GM04503 (cell line): ENCODE measurements at places on chromosomes 3 and 15.

DNA sequence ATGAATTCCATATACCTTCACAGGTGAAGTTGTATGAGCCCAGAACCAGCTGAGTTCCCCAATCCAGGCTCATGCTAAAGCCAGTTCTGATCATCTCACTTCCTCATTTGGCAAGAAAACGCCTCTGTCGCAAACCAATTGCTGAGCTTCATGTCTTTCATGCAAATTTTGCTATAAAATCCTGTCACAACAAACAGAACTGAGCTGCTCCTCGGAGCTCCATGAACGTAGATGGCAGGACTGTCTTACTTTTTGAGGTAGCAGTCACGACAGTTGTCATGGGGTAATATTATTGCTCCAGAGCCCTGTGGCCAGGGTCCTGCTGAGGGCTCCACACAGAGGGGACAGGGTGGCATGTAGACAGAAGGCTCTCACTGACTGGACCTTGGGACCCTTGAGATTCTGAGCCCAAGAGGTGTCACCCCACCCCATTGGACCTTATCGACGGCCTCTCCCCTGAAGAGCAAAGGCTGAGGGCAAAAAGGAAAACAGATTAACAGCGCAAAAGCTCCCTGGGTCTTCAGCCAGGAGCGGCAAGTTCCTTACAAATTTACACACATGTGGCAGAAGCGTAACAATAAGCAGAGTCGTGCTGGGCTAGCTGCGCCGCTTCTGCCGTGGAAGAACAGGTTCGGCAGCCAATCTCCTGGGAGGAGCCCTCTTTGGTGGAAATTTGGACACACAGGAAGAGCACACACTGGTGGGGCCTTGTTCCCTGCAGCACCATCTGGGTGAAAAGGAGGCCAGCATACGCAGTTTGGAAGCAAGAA, 249.2 kb downstream of the OPA1 start:
- DNase-seq, result no peak

- no peak for DNase-seq
These were observed 28.1 kb downstream of the CCNL1 start for GRCh38 chr3:157131861-157132260.

GRCh38 chr3:195094191-195094921, 176.6 kb downstream of the XXYLT1 start:
- DNase-seq, result no peak

DNA sequence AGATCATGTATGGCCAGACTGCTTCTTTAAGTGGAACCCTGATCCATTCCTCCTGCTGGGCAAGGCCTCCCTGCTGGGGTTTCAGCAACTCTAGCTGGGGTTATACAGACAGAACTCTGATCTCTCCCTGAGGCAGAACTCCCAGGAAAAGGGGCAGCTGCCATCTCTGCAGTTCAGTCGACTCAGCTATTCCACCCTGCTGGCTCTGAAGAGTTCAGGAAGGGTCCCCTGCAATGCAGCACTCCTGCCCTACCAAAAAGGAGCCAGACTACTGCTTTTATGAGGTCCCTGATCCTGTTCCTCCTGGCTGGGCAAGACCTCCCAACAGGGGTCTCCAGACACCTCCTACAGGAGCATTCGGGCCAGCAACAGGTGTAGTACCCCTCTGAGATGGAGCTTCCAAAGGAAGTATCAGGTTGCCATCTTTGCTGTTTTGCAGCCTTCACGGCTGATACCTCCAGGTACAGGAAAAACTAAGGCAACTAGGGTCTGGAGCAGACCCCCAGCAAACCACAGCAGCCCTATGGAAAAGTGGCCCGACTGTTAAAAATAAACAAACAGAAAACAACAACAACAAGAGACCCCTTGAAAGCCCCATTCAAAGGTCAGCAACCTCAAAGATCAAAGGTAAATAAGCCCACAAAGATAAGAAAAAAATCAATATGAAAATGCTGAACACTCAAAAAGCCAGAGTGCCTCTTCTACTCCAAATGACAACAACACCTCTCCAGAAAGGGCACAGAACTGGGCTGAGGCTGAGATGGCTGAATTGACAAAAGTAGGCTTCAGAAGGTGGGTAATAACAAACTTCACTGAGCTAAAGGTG, 14.2 kb upstream of the CP start:
- no peak for DNase-seq

DNA sequence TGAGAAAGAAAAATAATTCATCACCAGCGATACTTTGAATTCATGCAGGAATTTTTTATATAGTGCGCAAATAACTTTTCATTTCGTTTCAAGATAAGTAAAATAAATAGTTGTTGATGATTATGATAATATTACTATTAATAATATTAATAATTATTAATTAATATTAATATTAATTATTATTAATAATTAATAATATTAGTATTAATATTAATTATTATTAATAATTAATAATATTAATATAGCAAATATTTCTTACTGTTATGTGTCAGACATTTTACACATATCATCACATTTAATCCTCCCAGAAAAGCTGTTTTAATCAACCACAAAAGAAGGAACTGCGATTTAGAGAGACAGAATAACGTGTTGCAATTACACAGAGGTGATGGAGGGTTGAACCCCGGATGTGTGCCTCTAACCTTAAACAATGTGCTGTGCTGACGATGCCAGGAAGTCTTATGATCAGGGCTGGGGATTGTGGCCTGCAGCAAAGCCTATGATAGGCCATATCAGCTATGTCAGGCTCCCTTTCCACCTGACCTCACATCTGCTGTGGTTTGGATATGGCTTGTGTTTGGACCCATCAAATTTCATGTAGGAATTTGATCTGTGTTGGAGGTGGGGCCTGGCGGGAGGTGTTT, 263.5 kb upstream of the NR2F2 start:
- DNase-seq, result no peak

DNA sequence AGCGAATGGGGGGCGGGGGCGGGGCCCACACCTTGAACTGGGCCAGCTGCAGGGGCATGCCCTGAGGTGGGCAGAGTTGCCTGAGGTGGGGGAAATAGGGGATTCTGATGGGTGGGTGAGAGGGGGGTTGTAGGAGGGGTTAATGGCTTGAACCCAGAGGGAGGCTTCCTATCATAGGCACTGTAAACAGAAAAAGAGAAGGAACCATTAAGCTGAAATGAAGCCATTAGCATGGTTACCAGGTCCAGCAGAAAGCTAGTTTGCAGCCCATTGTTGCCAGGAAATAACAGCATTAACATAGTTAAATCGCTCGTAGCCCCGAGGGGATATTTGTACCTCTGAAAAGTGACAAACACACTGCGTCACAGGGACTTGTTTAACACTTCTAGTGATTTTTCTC, 29.0 kb downstream of the ETV5 start:
- no peak for DNase-seq

DNA sequence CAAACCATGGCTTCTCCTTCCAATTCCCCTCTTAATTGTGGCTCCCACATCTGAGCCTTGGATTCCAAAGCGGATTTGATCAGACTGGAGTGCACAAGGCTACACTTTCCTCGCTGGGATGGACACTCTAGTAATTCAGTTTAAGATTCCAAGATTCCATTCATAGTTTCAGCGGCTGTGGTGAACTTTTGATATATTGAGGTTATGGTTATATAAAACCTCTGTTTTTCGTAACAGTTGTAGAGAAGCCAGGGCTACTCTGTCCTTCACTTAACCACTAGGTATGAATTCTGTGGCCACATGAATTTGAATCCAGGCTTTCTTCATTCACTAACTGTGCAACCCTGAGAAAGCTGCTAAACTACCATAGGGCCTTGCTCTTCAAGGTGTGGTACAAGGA, 67.9 kb upstream of the KY start:
- peak; percentile 59 for DNase-seq

DNA sequence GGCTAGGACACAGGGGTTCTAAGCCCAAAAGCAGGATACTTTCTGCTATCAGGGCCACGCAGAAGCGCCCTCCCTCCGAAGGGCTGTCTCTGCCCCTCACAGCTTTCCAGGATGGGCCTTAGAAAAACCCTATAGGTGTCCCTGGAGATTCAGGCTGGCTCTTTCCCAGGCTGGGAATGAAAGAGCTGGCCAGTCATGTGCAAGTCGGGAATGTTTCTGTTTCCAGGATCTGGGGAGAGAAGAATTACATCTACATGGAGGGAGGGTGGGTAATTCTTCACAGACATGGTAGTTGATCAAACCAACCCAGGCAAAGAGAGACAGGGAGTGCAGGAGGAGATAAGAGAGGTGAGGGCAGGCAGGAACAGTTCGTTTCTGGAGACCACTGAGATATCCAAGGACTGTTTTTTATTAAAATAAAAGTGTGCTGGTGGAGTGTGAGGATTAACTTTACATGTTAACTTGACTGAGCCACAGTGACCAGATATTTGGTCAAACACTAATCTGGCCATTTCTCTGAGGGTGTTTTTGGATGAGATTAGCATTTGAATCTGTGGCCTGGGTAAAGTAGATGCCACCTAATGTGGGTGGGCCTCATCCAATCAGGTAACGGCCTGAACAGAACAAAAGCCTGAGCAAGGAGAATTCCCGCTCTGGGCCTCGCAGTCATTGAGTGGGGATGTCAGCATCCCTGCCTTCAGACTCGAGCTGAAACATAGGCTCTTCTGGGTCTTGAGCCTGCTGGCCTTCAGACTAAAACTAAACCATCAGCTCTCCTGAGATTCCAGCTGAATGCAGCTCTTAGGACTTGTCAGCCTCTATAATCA, 15.3 kb downstream of the NUP210 start:
- no peak for DNase-seq

DNA sequence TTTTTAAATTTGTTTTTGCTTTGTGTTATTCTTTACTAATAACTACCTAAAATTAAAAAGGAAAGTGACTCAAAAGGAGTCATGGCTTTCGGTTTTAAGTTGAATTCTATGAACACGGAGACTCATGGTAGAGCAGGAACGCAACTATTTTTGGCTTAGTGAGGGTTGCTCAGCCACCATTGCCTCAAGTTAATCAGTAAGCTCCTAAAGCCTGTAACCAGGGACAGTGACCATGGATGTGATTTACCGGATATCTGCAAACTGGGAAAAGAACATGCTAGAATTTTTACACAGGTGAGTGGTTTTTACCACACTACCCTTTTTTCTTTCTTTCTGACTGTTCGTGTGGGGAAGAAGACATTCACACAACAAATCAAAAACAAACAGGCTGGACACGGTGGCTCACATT, 11.8 kb downstream of the SLC12A8 start:
- DNase-seq, result no peak

GRCh38 chr15:81255958-81256320, 59.3 kb downstream of the IL16 start:
- no peak for DNase-seq

GRCh38 chr3:68912376-68912775, 20.0 kb downstream of the TAFA4 start:
- no peak for DNase-seq

DNA sequence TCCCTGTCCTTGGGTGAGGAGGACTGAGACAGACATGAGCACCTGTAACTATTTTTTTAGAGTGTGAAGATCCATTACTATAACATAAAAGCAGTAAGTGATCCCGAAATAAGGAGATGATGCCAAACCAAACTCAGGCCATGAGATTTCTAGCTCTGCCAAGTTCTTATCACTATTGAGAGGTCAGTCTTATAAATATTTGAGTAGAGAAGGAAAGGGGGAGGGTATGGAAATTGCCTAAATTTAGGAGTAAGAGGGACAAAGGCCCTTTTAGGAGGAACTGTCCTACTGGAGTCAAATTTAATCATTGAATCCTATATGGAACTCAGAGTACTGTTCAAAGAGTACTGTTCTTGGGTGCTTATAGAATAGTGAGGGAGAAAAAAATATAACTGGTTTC, 326.9 kb upstream of the NAALADL2 start:
- no peak for DNase-seq

GRCh38 chr3:118963711-118964110, 70.9 kb downstream of the IGSF11 start:
- no peak for DNase-seq

DNA sequence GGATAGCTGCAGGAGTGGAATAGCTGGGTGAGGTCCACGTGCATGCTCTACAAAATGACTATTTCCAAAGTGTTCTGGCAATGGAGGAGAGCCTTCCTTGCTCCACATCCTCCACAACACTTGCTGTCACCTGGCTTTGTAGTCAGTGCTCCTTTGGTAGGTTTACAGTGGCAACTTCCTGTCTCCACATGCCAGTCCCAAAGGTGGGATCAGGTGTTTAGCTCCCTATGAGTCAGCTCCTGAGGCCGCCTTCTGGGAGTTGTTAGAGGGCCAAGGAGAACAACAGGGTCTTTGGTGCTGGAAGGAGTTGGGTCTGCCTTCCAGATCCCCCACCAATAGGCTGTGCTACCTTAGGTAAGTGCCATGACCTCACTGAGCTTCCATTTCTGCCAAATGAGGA, 15.3 kb upstream of the LIMD1 start:
- DNase-seq, result no peak

- DNase-seq, result no peak
These were observed 17.6 kb downstream of the TRA2B start for GRCh38 chr3:185920184-185920583.

DNA sequence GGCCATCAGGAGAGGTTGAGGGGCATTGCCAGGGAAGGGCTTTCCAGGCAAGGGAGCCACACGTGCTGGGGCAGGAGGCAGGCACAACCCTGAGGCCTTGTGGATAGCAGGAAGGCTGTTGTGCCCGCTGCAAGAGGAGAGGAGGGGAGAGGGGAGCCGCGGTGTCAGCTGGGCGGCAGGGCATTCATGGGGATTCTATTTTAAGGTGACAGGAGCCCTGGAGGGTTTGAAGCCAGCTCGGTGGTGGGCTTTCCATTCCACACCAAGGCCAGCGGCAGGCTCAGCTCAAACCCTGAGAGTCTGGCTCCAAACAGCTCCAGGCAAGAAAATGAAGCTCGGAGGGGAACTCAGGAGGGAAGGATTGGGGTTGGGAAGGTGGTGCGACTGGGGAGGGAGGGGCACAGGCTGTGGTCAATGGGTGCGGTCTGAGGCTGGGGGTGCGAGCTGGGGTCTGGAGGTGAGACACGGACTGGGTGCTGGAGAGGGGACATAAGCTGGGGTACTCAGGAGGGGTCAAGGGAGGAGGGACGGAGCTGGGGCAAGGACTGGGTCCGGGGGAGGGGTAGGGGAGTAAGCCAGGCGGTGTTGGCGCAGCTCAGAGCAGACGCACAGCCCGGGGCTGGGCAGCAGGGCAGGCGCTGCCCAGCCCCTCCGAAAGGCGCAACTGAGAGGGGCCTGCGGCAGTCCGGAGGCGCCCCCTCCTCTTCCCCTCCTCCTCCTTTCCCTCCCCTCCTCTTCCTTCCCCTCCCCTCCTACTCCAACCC, 43.4 kb downstream of the TPRA1 start:
- no peak for DNase-seq

DNA sequence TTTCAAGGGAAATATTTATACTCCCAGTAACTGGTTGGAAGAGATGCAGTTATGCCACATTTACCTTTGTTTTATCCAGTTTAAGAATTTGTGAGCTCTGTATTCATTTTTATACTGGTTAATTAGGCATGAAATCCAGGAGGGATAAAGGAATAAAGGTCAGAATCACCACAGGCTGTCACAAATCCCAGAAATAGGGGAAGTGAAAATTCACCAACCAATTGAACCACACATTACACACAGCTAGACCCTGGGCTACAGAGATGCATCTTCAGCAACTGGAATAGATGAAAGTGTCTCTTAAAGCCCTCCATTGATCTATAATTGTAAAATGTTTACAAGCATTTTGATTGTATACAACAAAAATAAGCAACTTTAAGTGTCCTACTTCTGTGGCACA, 18.5 kb downstream of the SERPINI1 start:
- no peak for DNase-seq
